Fibroblast of skin of left quadriceps (primary cell): ENCODE measurements at places on chromosomes 12 and 14.

GRCh38 chr12:75953312-75953906, 78.2 kb downstream of the PHLDA1 start:
- DNase-seq: peak; percentile 82

DNA sequence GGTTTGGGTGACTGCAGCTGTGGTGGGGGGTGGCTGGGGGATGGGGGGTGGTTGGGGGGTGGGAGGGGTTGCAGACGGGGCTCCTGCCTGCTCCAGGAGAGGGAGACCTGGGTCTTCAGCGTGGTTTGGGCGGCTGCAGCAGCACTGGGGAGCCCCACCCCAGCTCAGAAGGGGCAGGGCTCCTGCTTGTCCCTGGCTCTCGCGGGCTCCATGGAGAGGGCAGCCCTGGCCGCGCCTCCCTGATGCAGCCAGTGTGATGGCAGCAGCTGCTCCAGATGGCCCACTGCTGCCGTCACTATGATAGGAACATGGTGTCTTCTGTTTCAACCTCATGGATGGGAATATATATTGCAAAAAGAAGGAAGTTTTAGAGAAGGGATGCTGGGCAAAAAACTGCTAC, 22.9 kb downstream of the TRHDE start:
- no peak for DNase-seq

- no peak for DNase-seq
Measured at GRCh38 chr12:57027011-57027804, 10.9 kb upstream of the TAC3 start.

GRCh38 chr12:75177997-75178396, 31.6 kb downstream of the KCNC2 start:
- DNase-seq: peak; percentile 64

DNA sequence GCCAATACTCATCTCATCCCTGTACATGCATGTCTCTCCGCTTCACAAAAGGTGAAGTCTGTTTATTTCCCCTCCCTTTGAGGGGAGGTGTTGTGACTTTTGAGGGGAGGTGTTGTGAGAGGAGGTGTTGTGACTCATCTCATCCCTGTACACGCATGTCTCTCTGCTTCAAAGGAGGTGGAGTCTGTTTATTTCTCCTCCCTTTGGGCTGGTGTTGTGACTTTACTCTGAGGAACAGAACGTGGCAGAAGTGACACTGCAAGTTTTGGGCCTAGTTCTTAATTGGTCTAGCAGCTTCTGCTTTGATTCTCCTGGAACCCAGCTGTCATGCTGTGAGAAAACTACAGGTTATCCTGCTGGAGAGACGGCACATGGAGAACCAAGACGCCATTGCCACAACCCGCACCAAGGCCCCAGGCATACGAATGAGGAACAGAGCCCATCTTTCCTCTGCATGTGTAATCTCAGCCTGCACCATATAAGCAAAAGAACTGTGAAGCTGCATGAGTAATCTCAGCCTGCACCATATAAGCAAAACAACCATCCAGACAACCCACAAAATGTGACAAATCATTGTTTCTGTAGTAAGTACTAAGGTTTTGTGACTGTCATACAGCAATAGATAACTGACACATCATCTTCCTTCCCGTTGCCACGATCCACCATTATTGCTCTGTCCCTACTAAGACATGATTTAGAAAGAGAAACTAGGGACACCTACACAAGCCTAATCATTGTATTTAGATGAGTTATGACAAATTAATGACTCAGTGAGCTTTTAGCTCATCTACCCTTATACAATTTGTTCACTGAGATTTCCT, 30.0 kb downstream of the GALNT4 start:
- peak; percentile 3 for DNase-seq

DNA sequence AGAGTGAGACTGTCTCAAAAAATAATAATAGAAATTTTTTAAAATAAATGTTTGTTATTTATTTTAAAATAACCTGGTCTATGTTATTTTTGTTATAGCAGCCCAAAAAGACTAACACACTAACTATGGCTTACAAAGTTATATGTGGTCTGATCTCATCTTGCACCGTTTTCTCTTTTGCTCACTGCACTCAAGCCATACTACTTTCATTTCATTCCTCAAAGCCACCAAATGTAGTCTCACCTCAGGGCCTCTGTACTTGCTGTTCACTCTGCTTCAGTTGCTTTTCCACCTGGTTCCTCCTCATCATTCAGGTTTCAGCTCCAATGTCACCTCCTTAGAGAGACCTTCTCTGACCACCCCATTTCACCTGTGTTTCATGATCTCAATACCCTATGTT, 55.2 kb upstream of the MDM1 start:
- DNase-seq: no peak

DNA sequence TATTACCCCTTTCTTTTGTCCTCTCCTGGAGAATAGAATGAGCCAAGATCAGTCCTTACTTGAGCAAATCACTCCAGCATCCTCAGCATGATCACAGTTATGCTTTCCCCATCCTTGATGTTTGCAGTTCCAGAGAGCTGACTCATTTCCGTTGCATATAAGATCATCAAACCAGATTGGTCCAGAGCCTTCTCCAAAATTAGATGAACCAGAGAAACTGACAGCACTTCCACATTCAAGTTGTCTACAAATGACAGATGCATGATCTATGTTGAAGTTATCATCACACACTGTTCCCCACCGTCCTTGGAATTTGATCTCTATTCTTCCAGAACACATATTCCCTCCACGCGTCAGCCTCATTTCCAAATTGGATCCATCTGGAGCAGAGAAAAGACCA, 4.8 kb downstream of the CD163 start:
- DNase-seq: peak; percentile 97

DNA sequence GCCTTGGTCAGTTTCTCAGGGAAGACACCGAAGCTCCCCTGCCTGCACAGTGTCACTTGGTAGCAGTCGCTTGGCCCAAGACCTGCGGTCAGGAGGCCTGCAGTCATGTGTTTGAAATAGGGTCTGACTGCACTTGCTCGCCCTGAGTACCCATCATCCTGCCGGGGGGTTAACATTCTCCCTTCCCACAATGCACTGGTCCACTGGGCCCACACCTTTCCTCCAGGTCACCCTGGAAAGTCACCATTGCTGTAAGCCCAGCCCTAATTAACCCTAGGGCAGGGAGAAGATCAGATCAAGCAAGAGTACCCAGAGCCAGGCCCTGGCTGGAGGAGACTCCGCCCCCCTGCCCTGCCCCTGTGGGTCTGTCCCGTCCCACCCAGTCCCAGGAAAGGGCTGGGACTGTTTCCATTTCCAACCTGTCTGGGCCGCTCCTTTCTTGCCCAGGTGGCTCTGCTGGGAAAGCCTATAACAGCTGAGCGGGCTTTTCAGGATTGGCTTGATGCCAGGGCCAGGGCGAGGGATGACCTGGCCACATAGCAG, 87.1 kb downstream of the ZFP36L1 start:
- no peak for DNase-seq

- DNase-seq: no peak
Measured at GRCh38 chr14:96057738-96058137, 18.6 kb downstream of the C14orf132 start.

- DNase-seq: no peak
Measured at GRCh38 chr12:51484119-51484518, 59.5 kb downstream of the SLC4A8 start.

- DNase-seq: no peak
Measured at GRCh38 chr12:24246934-24247333, 297.5 kb upstream of the SOX5 start.

GRCh38 chr12:95269892-95270291, 52.3 kb downstream of the VEZT start:
- DNase-seq: no peak

GRCh38 chr12:52151837-52152783, 39.7 kb downstream of the KRT80 start:
- no peak for DNase-seq

DNA sequence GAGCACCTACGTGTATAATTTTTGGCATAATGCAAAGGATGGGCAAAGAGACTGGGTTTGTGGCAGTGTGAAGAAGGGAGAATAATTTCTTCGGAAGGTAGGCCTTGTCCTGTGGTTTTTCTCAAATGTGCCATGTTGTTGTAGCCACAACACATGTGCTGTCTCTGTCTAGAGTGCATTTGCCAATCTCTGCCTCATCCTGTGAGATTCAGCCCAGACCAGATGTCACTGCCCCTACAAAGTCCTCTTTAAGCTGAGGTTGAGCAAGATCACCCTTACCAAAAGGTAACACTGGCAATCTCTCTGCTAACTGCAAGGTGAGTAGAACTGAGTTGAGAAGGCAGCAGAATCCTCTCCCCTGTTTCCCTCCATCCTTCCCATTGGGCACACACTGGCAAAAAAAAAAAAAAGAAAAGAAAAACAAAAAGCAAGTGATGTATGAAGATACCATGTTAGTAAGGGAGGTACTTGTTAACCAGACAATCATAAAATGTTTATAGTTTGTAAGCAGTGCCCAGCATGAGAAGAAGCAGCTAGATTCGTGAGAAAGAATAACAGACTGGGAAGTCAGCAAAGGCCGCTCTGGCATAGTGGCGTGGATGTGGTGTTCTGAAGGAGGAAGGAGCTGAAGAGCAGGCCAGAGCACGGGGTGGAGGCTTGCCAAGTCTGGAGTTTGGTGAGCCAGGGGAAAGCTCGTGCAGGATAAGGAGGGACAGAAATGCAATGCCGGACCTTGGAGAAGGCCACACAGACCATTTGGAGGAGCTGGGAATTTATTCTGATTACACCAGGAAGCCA, 18.9 kb downstream of the DYRK2 start:
- no peak for DNase-seq

GRCh38 chr12:69608114-69608513, 2.6 kb downstream of the LRRC10 start:
- DNase-seq: no peak

GRCh38 chr12:61862986-61863385, 397.2 kb upstream of the USP15 start:
- DNase-seq: no peak

DNA sequence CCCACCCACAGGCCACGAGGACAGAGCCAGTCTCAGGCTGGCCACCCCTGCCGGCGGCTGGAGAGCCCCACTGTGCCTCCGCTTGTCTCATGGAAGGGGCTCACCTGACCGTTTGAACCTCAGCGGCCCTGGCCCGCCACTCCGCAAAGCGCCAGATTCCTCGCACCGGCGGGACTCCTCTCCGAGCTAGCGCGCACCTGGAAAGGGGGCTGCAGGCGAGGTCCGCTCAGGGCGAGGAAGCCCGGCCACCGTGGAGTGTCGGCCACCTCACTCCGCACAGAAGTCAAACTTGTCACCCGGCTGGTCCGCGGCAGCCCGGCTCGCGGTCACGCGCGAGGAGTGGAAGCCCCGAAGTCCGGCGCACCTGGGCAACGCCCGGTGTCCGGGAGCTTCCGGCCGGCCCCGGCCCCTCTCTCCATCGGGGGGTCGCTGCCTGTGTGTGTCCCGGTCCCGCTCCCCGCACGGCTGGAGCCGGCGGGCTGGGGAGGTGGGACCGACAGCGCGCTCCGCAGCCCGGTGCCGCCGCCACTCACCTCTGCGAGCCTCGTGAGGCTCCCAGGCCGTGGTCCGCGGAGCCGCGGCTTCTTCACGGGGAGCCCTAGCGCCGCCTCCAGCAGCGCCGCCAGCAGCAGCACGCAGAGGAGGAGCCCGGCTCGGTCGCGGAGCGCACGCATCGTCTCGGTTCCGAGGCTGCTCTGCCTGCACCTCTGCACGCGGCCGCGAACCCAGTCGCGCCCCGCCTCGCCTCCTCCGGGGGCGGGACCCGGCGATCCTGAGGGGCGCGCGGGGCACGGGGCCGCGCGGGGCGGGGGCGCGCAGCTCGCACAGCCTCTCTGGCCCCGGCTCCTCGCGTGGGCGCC, at the start of gene ISM2:
Gene ISM2 (minus strand): TSS at position 697 of the 860 bp plus-strand sequence. CDS start 23 bp downstream, at position 674.
- peak; percentile 4 for DNase-seq

GRCh38 chr12:82805812-82806497, 119.2 kb downstream of the TMTC2 start:
- no peak for DNase-seq

DNA sequence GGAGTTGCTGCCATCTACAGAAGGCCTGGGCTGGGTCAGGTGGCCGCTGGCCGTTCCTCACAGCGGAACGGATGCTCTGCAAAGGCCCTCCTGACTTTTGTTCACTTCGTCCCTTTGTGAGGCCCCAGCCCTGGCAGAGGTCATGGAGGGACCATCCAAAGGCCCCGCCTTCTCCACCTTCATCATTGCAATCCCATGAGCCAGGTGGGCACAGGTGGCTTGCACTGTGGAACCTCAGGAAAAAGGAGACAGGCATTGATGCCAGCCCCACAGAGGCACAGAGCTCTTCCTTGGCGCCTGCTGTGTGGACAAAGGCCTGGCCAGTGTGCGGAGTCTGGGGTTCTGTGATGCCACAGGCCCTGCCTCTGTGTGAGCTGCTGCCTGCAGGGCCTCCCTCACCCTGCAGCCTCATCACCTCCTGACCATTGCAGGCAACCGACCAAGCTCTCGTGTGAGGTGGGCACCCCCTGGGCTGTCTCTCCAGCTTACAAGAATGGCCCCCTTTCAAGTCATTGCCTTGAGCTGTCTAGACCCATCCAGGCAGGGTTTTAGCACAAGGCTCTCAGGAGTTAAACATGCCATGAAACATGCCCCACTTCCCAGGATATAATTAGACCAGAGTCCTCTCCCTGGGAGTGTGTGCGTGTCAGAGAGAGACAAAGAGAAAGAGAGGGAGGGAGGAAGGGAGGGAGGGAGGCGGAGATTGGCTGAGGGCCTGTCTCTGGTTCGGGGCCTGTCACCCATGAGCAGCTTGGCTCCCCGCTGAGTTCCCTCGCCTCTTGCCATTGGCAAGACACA, 19.3 kb downstream of the NFKBIA start:
- DNase-seq: peak; percentile 80

GRCh38 chr14:58362798-58363412, 32.8 kb upstream of the TOMM20L start:
- peak; percentile 15 for DNase-seq

- DNase-seq: no peak
Measured at GRCh38 chr12:31466768-31467167, 124.2 kb downstream of the DENND5B start.

GRCh38 chr12:79329933-79330332, 360.8 kb downstream of the PAWR start:
- DNase-seq: peak; percentile 47

GRCh38 chr12:70252832-70253231, 9.6 kb downstream of the CNOT2 start:
- no peak for DNase-seq

- DNase-seq: no peak
Measured at GRCh38 chr12:130880411-130880885, 8.6 kb downstream of the RAN start.

- no peak for DNase-seq
Measured at GRCh38 chr14:103186909-103187586, 63.8 kb downstream of the TNFAIP2 start.

GRCh38 chr14:89681086-89682018, 264.3 kb upstream of the FOXN3 start:
- no peak for DNase-seq

- no peak for DNase-seq
Measured at GRCh38 chr12:110223777-110224378, 57.2 kb upstream of the ATP2A2 start.

- no peak for DNase-seq
Measured at GRCh38 chr14:103141117-103141796, 18.0 kb downstream of the TNFAIP2 start.

DNA sequence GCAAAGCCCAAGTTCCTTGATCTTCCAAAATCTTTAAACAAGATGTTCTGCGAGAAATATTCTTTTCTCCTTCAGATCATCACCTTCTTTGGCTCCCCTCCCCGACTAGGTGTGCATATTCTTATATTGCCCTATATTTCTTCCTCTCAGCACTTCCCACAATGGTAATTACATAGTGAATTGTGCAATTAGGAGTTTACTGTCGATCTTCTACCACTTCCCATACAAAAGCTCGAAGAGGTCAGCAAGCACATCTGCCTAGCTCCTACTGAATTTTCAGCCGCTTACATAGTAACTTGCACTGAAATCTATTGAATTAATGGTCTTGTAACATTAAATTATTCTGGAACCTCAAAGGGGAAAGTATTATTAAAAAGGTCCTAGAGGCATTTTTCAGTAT, 16.7 kb downstream of the OSBPL8 start:
- DNase-seq: no peak
